ENCODE measurements at places on chromosomes 16 and 17.

DNA sequence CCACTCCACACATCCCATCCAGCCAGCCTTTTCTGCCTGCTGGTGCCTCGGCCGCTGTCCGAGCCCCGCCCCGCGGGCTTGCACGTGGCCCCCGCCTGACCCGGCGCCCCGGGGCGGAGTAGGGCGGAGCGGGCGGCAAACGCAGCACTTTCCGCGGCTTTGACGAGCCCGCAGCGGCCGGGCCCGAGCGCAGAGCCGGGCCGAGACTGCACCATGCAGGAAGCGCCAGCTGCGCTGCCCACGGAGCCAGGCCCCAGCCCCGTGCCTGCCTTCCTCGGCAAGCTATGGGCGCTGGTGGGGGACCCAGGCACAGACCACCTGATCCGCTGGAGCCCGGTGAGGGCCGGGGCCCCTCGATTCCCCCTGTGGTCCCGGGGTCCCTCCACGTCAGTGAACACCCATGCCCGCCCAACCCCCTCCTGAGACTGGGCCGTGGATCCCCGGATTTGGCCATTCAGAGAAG, at the start of gene HSF4:
Gene HSF4, plus strand, starts transcription at position 147 of the 463 bp plus-strand sequence. Its CDS starts 67 bp downstream, at position 214.
- peak; percentile 58 for DNase-seq

DNA sequence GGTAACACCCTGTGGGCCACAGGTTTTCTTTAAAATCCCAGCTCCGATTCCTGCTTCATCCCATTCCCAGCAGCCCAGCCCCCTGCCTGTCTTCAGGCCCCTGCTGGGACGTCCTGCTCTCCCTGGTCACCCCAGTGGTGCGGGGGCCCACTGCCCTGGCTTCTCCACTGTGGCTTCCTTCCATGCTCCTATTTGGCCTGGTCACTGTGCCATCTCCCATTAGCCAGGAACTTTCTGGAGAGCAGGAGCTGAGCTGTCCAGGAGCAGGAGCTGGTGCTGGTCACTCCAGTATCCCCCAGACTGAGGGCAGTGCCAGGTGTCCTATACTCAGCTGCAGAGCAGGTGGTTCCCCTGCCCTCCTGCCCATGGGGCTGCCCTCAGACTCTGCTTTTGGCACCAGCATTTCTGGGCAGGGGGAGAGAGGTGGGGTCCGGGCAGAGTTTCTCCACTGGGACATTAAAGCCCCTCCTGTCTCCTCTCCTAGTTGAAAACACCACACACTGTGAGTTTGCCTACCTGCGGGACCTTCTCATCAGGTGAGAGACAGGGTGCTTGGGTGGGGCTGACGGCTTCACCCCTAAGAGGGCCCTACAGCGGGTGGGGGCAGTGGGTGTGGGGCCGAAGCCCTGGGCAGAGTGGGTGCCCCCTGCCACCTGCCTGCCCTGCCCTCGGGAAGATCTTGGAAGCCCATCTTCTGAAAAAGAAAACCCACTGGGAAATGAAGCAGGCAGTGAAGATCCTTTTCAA, 356.2 kb downstream of the SEC14L1 start:
- no peak for DNase-seq

DNA sequence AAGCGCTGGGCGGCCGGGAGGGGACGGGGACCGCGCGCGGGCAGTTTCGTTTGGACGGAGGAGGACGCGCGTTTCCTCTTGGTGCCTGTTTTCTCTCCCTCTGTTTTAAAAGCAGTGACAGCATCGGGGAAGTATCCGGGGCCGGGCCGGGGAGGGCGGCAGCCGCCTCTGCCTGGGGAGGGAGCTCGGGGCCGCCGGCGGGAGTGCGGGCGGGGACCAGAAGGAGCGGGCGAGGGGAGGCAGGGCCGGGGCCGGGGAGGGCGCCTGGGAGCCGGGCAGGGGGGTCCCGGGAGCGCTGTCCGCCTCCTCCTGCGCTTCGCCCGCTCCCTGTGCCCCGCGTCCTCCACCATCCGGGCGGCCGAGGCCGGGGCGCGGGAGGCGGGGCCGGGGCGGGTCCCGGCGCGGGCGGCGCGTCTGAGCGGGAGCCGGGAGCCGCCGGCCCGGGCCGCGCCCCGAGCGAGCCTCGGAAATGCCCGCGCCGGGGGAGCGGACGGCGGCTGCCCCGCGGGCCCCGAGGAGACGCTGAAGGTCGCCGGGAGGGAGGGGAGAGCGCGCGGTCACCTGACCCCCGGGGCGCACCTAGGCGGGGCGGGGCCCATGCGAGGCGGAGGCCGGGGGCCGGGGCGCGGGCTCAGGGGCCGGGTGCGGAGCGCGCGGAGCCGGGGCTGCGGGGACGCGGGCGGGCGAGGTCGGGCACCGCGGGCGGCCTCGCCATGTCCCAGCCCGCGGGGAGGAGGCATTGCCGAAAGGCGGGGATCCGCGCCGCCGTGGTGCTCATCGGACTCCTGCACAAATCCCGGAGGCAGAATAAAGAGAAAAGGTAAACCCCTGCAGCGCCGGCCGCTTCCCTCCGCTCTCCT, 57.3 kb downstream of the RAP1GAP2 start:
- DNase-seq, result peak; percentile 49

GRCh38 chr16:86516623-86517003, 6.3 kb downstream of the FOXF1 start:
- peak; percentile 77 for DNase-seq

DNA sequence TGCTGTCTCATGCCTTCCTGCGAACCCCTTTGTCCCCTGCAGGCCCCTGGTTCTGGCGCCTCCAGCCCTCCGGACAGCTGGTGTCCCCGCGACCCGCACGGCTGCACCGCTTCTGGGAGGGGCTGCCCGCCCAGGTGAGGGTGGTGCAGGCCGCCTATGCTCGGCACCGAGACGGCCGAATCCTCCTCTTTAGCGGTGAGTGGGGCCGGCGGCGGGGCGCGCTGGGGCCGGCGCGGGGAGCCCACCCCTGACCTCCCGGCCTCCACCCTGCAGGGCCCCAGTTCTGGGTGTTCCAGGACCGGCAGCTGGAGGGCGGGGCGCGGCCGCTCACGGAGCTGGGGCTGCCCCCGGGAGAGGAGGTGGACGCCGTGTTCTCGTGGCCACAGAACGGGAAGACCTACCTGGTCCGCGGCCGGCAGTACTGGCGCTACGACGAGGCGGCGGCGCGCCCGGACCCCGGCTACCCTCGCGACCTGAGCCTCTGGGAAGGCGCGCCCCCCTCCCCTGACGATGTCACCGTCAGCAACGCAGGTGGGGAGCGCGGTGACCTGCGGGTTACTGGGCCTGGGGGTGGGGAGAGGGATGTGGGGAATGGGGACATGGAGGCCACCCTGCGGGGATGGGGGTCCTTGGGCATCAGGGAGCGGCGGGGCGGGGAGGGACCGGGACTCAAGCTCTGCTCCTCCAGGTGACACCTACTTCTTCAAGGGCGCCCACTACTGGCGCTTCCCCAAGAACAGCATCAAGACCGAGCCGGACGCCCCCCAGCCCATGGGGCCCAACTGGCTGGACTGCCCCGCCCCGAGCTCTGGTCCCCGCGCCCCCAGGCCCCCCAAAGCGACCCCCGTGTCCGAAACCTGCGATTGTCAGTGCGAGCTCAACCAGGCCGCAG, 7.1 kb upstream of the IL32 start:
- peak; percentile 20 for DNase-seq
